ENCODE measurements at places on chromosomes 12 and 14.

GRCh38 chr12:84702001-84702400 is 210.6 kb downstream of the SLC6A15 start:
- no peak for DNase-seq

GRCh38 chr12:115659422-115659821 is 618.1 kb downstream of the MED13L start:
- DNase-seq, result no peak

DNA sequence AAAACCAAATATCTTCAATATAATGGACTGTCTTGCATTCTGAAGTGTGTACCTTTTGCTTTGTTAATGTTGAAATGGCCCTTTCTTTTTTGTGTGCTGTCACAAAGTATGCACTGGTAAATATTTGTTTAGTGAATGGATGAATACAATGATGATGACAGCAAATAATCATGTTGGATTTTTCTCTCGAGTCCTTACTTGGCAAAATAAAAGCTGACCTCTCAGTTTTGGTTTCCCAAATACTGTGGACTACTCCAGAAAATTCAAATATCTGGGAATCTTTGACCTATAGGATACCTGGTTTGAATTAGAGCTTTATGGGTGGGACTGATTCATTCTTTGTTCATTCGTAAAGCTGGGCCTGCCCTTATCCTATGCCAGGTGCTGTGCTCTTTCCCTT is 5.5 kb downstream of the UBE3B start:
- DNase-seq, result peak; percentile 34

DNA sequence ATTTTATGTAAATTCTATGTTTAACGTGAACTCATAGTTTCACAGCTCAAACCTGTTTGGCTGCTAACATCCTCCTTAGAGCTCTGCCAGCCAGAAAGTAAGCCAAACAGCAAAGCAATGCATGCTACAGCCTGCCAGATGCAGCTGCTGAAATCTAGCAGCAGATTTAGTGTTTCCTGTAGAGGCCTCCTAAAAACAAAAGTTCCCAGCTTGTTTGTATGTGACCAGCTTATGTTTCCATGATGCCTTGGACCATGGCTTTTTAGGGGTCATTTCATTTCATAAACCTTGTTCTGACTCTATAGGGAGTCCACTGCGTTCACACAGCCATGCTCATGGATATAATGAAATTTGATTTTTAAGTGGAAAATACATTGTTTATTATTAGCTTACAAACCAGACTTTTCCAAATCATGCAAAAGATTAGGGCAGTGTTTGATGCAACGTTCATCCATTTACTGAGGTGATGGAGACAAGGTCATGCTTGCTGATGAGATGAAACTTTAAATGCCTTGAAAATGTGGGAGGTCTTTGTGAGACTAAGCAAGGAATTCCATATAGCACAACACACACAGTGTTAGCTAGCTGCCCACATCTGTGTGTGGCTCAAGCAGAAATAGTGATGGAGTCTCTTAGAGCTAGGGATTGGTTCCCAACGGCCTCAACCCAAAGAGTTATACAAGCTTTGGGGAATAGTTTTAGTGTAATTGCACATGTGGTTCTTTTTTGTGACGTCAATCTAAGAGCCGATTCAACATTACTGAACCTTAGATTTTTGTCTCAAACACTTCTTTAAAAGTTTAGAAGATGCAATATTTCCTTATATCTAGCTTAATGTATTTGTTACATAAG is 157.5 kb upstream of the LRIG3 start:
- no peak for DNase-seq

GRCh38 chr12:48356041-48356768 is 5.5 kb upstream of the ZNF641 start:
- DNase-seq, result no peak

- DNase-seq, result no peak
Observed at GRCh38 chr12:79956896-79957295, 22.0 kb upstream of the PPP1R12A start.

DNA sequence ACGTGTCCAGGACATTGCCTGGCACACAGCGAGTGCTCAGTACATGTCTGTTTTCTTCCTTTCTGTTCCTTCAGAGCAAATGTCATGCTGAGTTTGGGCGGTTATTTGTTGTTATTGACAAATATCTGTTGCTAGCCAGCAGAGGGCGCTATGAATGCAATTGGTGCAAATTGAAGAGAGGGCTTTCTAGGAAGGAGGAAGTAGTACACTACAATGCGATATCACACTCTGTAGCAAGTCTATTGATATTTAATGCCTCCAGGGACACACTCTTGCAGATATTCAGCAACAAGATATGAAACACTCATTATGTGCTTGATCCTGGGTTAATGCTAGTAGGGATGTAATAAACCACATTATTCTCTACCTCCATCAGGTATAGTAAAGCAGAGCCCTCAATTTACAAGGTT is 267.3 kb upstream of the SRRM4 start:
- DNase-seq, result peak; percentile 74

DNA sequence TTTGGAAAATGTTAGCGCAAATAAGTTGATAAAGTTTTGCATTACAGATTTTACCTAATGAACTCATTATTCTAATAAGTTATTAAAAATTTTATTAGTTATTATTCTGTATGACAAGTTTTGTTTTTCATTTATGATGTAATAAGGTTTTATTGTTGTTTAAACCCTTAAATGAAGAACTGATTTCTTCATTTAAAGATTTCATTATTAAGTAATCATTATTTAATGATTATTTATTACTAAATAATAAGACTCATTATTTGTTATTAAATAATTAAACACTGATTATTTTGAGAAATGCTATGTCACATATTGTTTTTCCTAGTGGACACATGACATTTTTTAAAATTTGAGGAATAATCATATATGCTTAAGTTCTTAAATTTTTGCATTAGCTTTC is 34.2 kb downstream of the USP15 start:
- no peak for DNase-seq

- no peak for DNase-seq
Observed at GRCh38 chr14:91159182-91159581, 45.3 kb downstream of the DGLUCY start.

GRCh38 chr12:124299628-124300388 is 4.9 kb downstream of the RFLNA start:
- no peak for DNase-seq

- DNase-seq, result no peak
Observed at GRCh38 chr14:36741858-36742257, 80.2 kb downstream of the PAX9 start.

GRCh38 chr12:77122236-77122635 is 56.9 kb upstream of the E2F7 start:
- DNase-seq, result no peak

GRCh38 chr12:84969226-84969625 is 56.6 kb upstream of the SLC6A15 start:
- DNase-seq, result no peak

DNA sequence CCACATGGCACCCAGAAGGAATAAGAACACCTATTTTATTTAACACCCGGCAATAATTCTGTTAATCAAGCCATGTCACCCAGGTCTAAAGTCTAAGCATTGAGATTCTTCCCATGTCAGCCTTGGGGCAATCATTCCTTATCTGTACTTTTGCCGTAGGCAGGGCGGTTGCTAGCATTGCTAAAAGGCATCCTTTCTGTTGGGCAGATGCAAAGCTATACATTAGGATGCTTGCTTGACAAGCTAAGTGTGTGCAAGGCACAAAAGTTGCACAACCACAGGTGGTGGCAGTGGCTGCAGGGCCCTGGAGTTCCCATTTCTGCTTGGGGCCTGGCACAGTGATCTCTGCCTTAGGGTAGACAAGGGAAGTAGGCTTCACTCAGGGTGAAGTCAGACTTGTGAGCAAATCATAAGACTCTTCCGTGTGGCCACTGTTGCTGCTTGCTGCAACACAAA is 12.5 kb upstream of the GALNT6 start:
- DNase-seq, result no peak

DNA sequence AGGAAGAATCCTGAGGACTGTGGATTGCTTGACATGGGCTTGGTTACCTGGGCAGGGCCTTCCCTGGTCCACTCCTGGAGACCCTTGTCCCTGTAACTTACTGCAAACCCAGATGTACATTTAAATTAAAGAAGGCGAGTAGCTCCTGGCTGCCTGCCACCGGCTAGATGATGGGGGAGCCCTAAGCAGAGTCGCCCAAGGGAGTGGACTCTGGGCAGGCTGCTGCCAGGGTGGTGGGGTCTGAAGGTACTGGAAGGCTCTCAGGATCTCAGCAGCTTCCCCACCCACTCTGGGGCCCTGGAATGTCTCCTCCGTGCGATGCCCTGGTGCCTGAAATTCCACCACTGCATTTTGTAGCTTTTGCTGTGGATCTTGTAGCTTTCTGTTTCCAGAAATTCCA is 74.7 kb downstream of the FBXL14 start:
- DNase-seq, result no peak

GRCh38 chr12:48119078-48119833 is at the start of gene PFKM:
TSS of gene PFKM (plus strand) at chr12:48119364. CDS start at chr12:48122775, 3,411 bp downstream.
- DNase-seq, result peak; percentile 71

DNA sequence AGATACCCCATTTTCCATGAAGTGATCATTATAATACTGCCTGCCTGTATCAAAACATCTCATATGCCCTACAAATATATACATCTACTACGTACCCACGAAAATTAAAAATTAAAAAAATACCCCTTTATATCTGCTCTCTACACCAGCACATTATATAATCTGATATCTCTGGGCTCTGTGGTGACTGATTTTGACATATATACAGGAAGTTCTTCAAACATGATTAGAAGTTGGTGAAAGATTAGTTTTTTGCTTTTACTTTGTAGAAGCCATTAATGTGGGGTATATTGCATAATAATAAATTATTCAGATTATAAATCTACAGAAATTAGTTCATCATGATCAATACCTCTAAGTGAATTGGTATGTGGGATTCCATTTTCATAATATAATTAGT is 126.7 kb upstream of the MDM1 start:
- DNase-seq, result no peak

- no peak for DNase-seq
Observed at GRCh38 chr12:101044512-101045059, 165.5 kb downstream of the SLC5A8 start.

DNA sequence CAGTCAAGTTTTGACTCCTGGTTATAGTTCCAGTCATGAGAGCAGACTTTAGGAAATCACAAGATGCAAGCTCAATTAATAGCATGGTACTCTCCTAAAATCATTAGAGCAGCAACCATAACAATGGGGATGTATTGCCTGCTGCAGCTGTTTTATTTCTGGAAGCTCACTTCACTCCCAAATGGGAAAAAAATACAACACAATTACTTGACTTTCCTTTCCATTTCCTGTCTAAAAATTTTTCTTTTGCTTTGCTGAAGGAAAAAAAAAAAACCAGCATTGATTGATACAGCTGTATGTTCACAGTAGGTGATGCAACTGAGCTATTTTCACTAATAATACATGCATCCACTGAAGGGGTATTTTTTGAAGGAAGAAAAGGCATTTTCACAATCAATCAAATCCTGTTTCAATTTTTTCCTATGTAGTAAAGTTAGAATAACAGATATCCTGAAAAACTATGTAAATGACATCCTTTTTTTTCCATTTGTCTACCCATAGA is 143.9 kb upstream of the NOVA1 start:
- no peak for DNase-seq

- no peak for DNase-seq
Observed at GRCh38 chr12:61998791-61999190, 261.4 kb upstream of the USP15 start.

GRCh38 chr12:89932954-89933353 is 224.3 kb upstream of the ATP2B1 start:
- no peak for DNase-seq

GRCh38 chr14:87041290-87042020 is 951.5 kb downstream of the GALC start:
- DNase-seq, result no peak

DNA sequence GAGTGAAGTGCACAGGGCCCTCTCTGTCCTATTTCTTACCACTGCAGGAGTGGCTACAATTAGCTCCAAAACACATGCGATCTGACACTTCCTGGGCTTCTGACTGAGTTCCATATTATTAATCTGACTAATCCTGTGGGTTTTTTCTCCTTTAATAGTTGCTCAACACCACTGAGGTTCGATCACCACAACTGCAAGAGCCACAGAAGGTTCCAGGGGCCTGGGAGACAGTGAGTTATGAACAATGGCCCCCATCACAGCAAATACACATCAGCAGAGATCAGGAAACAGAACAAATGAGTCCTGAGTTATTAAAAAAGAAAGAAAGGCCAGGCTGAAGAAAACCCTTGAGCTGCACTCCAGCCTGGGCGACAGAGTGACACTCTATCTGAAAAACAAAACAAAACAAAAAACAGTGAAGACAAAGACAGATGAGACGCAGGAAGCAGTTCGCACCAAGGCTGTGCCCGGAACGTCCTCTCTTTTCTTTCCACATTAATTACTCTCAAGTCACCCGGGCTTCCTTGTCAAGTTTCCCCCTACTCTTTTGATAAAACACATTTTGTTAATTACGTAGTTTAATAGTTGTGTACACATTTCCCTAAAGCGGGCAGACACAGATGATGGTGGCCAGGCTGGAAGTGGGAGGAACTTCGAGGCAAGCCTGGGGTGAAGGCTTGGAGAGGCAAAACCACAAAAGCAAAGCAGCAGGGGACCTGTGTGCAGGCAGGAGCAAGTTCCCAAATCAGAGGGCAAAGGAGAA is 42.7 kb downstream of the CDC42BPB start:
- peak; percentile 53 for DNase-seq

DNA sequence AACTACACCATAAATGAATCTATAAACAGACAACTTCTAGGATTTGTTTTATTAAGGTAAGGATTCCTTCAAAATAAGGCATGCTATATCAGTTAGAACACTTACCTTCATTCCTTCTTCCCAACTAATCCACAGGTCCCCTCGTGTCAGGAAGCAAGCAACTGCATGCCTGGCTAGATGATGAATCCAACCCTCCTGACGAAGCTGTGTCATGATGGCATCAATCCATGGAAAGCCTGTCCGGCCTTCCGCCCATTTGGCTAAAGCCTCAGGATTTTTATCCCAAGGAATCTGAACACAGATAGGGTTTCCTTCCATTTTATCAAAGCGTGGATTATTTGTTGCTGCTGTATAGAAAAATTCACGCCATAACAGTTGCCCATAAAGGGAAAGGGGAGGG is 12.5 kb upstream of the MTERF2 start:
- no peak for DNase-seq

GRCh38 chr14:63890553-63890952 is 37.7 kb downstream of the SYNE2 start:
- no peak for DNase-seq

DNA sequence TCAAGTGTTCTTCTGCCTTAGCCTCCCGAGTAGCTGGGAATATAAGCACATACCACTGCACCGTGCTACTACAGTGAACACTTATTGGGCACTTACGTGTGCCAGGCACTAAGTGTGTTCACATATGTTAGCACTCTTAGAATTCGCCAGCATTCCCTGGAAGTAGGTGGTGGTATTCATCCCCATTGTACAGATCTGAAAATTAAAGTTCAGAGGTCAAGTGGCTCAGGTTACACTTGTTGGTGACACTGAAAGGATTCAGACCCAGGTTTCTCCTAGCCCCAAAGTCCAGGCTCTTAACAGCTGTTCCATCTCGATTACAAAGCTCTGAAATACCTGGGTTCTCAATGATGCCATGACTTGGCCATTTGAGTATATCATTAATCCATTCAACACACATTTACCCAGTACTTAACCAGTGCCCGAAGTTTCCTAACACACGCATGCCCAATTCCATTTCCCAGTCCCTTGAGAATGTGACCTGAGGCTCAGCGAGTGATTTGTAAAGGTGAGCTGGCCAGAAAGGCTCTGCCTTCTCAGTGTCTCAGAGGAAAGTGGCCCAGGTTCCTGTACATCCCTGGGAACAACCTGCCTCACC is 4.8 kb downstream of the MVK start:
- DNase-seq, result no peak

Measured in NCI-H748 treated with DMSO at 0.1 percent for 48 hours (cell line).